ENCODE measurements at places on chromosomes 7 and 10.

- DNase-seq = no peak
Measured at GRCh38 chr10:114932945-114933344, 5.0 kb upstream of the TRUB1 start.

DNA sequence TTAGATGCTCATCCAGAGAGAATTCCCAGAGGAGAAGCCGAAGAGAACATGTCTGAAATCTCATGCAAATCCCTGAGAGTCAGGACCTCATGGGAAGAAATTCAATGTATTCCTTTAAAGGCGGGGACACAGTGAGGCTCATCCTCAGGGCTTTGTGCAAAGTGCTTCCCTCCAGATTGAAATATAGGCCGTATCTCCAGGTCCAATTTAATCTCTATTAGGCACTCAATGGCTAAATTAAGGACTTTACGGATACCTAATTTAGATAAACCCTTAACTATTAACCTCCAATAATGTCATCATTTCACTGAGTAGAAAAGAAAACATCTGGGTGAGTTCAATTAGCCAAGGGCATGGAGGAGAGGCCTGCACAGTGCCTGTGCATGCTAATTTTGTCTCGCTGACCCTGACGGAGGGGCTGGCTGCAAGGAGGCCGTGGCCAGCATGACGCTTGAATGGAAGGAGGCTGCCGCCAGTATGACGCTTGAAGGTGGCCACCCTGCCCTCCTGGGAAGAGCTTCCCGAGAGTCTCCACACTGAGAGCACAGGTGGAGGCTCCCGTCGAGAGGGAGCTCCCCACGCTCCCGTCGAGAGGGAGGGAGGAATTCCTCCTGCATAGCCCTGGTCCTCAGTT lies 287.6 kb downstream of the ADARB2 start:
- no peak for DNase-seq

GRCh38 chr7:103928581-103928980 lies 60.9 kb downstream of the RELN start:
- no peak for DNase-seq

GRCh38 chr10:88526501-88527105 lies 56.5 kb downstream of the RNLS start:
- no peak for DNase-seq

- DNase-seq = peak; percentile 40
Measured at GRCh38 chr7:129606803-129607202, 4.7 kb upstream of the NRF1 start.

DNA sequence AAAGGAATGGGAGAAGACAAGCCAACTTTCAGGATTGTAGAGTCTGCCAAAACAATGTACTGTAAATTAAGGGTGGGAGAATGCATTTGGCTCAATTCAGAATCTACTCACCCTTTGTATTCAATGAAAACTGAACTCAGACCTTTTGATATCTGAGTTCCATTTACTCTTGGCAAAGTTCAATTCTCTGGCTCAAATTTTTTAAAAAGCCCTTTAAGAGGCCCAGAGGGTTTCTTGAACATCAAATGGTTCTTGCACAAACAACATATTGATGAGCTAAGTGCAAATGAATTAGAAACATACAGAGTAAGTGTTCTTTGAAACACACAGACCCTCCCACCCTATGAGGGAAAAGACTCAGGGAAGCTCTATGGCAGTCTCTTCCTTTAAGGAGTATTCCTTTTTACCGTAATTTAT lies 5.2 kb upstream of the XPNPEP1 start:
- DNase-seq = no peak

GRCh38 chr7:87300756-87301155 lies 44.7 kb upstream of the CROT start:
- DNase-seq = no peak

DNA sequence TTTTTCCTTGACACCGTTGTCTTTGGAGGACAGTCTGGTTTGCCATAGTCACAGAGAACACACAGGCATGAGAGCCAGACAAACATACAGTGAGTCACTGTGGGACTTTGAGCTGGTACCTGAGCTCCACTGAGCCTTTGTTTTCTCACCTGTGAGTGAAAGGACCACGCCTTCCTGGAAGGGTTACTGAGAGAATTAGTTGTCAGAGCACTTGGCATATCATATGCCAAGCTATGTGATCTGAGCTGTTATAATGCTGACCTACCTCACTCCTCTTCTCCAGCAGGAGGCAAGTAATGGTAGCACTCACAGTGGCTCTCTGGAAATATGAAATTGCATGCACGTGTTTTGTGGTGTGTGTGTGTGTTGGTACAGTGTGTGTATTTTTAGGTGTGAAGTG lies 59.7 kb downstream of the CXCL12 start:
- DNase-seq = no peak

DNA sequence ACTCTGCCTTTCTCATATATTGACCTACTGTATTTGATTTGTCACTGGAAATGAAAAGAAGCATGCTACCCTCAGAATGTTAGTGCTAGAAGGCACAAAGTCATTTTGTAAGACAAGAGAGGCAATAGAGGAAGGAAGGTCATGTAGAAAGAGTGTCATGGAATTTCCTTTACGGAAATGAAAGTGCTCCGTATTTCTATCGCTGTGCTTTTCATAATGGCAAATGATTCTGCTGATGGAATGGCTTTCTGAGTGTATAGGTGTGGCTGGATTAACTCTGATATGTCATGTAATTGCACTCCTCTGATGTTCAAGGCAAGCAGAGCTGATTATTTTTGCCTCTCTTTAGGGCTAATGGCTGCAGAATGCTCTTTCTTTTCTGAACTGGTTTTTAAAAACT lies 15.5 kb upstream of the STEAP4 start:
- DNase-seq = no peak

GRCh38 chr7:99041526-99041925 lies 102.4 kb downstream of the SMURF1 start:
- no peak for DNase-seq

- no peak for DNase-seq
Measured at GRCh38 chr10:84076540-84077195, 62.6 kb upstream of the GHITM start.

Measured in stimulated activated naive B cell treated with anti-CD40 and anti-IgM and Interleukin-4, amounts not matched to agents 10 μg/mL and 1 μg/mL and 100 μg/mL, for 72 hours (primary cell).